Parietal lobe (tissue), 2 donors: ENCODE measurements at places on chromosomes 5 and 9. TPM values are rescaled to one million over a fixed set of nuclear protein-coding genes. Genes with fewer than 3 reads are reported as not detected.

SLC36A3 gene
- not detected for total RNA-seq

CLIC3 gene
- not detected for total RNA-seq

SOHLH1 gene
- total RNA-seq, result not detected

GALNT12 gene
- 1.9 TPM for total RNA-seq

TMEM215 gene
- total RNA-seq, result 0.31 TPM

GMCL2 gene
- not detected for total RNA-seq

SHOC1 gene
- not detected for total RNA-seq

NUTM2F gene
- total RNA-seq, result not detected

ARHGEF39 gene
- 0.31 TPM for total RNA-seq

PCDHB4 gene
- 11.0 TPM for total RNA-seq

IFNA17 gene
- total RNA-seq, result not detected
